ENCODE measurements at places on chromosomes 7 and 10.

DNA sequence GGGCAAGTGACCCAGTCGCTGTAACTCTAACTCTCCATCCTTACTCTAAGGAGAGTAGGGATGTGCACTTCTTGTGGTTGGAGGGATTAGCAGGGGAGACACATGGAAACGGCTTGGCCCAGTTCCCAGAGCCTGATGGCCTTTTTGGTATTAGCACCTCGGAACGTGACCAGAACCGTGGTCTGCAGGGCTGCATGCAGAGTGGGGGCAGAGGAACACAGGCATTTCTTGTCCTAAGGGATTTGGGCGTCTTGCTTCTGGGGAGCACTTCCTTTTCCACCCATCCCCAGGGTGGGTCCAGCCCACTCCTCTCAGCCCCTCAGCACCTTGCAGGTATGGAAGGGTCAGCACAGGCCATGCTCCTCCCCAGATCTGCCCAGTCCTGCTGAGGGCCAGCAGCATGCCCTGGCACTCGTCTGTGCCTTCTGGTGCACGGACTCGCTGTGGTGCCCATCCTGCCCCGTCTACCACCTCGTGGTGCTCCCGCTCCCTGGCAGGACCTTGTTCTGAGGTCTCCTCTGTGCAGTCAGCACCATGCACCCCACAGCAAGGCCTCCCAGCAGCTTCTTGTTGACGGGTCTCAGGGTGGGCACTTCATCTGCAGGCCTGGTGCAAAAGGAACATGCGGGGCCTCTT lies 109.6 kb downstream of the ACTR3B start:
- no peak for DNase-seq

DNA sequence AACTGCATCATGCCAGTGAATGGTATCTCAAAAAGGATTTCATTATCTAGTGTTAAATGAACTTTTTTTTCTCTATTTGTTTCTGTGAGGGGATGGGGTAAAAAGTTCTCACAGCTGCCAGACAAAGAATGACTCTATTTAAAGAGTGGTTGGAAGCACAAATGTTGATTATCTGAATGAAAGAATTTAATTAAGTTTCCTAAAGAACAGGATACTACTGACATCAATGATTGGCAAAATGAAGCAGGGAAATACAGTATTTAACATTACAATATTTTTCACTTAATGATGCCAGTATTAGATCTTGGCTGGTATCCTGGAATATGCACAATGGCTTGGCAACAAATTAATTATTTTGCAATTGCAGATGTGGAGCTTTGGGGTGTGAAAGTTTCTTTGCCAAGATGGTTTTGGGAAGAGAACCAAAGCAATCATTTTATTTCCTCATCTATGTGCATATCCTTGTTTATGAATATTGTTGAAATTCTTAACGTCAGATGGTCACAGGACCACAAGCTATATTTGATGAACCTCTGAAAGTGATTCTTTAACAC lies 336.8 kb downstream of the ARL4A start:
- DNase-seq, result no peak

DNA sequence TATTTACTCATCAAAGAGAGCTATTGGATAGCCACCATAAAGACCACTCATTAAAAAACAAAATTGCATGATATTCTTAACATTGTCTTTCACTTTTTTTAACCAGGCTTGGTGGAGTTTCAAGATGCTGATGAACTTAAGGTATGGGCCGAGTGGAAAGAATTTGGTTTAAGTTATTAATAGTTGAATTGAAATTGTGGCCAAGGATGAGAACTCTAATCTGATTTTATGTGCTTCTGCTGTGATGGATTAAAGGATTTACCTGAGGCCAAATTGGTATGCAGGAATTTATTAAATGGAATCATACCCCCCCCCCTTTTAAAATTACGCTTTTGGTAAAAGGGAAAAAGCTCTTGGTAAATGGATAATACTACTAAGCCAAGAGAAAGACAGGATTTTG lies 33.8 kb upstream of the TOMM7 start:
- no peak for DNase-seq

- no peak for DNase-seq
Observed at GRCh38 chr10:90276894-90277475, 575.6 kb downstream of the KIF20B start.

- no peak for DNase-seq
Observed at GRCh38 chr7:12939694-12940093, 252.3 kb downstream of the ARL4A start.

- no peak for DNase-seq
Observed at GRCh38 chr10:70051848-70052247, 798 bp upstream of the MACROH2A2 start.

- DNase-seq, result no peak
Observed at GRCh38 chr7:94160719-94161435, 156.7 kb upstream of the BET1 start.

DNA sequence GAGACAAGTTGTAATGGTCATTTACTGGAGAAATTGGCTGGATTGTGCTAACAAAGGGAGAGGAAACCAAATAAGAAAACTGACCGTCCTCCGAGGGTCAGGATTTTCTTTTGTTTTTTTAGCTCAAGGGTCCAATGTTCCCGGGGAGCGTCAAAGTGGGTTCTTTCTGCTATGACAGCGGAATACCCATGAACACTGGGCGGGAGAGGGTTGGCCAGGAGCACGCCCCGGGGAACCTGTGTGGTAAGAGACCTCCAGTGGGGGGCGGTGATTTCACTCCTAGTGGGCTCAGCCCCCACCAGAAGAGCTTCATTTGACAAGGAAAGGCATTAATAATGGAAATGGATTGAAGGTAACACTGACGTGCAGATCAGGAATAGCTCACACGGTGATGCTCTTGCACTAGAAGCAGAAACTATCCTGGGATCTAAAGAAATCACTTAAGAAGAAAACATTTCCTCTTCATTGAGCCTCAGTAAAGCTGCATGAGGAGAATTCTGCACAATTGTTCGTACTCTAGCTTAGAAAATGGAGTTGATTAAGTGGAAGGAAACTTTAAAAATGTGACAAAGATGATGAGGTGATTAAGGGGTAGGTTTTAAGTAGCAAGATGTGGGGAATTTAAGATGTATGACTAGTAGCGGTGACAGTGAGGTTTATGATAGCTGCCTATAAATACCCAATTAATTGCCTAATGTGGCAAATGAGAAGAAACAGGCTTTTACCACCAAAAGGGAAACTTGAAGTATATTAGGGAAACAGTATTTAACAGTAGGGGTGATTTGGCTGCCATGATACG lies 627.2 kb downstream of the SUGCT start:
- no peak for DNase-seq

- no peak for DNase-seq
Observed at GRCh38 chr7:107690084-107690483, 29.5 kb downstream of the SLC26A4 start.

GRCh38 chr7:4951903-4952636 lies 6.9 kb downstream of the MMD2 start:
- no peak for DNase-seq

DNA sequence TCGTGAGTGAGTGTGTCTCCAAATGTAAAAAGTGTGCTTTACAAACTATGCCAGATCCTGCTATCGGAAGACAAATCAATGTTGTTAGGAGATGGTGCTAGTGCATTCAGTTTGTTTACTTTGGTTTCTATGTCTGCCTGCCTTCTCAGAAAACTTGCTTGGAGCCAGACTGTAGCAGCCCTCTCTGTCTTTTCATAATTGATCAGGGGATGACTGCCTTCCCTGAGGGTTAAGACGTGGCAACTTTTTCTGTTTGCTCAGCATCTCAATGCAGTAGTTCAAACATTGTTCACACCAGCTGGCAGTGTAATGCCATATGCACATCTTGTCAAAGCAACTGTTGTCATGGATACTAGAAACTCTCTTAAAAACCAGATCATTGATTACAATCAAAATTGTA lies 118.5 kb downstream of the FOXP2 start:
- DNase-seq, result peak; percentile 97

- peak; percentile 38 for DNase-seq
Observed at GRCh38 chr7:158416283-158416933, 171.2 kb downstream of the PTPRN2 start.

GRCh38 chr10:48381971-48382370 lies 75.5 kb downstream of the MAPK8 start:
- DNase-seq, result no peak

GRCh38 chr10:97861097-97861750 lies 11.6 kb downstream of the GOLGA7B start:
- DNase-seq, result peak; percentile 57

DNA sequence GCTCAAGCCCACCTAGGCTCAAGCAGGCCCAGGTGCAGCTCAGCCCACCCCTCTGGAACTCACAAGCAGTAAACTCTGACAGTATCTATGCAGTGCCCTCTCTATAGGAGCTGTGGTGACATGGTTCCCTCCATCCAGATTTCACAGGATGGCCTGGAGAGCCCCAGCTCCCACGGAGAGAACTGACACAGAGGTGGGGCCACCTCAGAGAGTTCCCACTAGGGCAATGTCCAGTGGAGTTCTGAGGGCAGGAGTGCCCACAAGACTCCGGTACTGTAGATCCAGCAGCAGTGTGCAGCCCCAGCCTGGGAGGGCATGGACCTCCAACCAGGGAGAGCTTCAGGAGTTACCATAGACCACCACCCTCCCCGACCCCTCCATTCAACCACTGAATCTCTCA lies 37.3 kb upstream of the CNPY1 start:
- no peak for DNase-seq

- DNase-seq, result no peak
Observed at GRCh38 chr10:118990326-118990725, 39.2 kb upstream of the NANOS1 start.

GRCh38 chr7:134042307-134042706 lies 84.8 kb upstream of the LRGUK start:
- no peak for DNase-seq

GRCh38 chr10:106380706-106381105 lies 783.8 kb downstream of the SORCS1 start:
- no peak for DNase-seq

GRCh38 chr10:43683451-43684291 lies 35.0 kb upstream of the ZNF32 start:
- DNase-seq, result peak; percentile 33

- no peak for DNase-seq
Observed at GRCh38 chr10:22683140-22683389, 31.3 kb downstream of the PIP4K2A start.

GRCh38 chr10:91758303-91759146 lies 39.7 kb upstream of the TNKS2 start:
- DNase-seq, result peak; percentile 88

- DNase-seq, result no peak
Observed at GRCh38 chr10:6034371-6034770, 27.8 kb downstream of the IL2RA start.

DNA sequence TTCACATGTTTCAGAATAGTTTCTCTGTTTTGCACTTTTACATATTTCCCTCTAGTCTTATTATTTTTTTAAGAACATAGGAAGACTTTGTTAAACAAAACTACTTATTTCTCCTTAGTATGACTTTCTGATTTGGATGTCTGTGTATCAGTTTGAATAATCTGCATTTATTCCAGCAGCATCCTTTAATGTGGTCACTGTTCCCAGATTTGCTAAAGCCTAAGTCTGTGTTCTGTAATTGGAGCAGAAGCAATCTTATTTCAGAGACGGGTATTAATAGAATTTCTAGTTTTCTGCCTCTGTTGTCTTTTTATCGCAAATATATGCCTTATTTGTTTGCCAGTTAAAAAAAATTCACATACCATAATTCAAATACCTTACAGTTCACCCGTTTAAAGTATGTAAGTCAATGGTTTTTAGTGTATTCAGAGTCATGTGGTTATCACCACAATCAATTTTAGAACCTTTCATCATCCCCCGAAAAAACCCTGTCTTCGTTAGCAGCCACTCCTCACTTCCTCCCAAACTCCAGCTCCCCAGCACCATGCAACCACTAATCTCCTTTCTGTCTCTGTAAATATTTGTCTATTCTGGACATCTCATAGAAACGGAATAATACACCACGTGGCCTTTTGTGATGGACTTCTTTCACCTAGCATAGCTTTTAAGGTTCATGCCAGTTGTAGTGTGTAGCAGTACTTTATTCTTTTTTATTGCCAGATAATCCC lies 58.7 kb downstream of the INPP5F start:
- peak; percentile 89 for DNase-seq

DNA sequence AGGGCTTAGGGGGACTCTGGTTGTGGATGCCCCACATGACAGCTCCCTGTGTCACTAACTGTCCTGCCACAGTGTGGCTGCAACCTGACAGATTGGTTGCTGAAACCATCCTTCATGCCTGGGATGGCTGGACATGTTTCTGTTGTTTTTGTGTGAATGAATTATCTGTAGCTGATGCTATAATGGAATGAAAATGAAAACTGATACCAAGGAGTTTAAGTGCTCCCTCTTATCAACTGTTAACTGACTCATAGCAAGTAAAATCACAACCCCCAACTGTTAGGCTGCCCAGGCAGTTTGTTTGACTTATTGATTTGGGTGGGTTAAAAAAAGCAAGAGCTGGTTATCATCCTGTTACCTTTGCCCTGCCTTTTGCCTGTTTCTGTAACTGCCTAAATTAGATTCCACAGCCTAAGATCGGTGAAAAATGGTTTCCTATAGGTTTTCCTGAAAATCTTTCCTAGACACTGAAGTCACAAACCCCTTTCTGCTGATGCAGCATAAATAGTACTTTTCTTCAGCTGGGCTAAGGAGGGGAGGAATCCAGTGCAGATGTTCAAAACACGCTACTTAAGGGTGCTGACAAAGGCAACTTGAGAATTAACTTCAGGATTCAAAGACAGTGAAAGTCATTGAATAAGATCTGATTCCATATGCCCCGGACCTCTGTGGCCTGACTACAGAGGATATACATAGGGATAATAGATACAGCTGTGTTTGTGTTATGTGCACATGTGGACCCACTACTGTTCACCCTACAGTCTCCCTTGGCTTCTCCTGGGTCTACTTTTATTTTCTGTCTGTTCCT lies 5.7 kb downstream of the FRAT2 start:
- DNase-seq, result no peak

- DNase-seq, result no peak
Observed at GRCh38 chr7:15628876-15629275, 57.6 kb downstream of the MEOX2 start.

- no peak for DNase-seq
Observed at GRCh38 chr7:156490021-156490800, 150.4 kb upstream of the RNF32 start.

DNA sequence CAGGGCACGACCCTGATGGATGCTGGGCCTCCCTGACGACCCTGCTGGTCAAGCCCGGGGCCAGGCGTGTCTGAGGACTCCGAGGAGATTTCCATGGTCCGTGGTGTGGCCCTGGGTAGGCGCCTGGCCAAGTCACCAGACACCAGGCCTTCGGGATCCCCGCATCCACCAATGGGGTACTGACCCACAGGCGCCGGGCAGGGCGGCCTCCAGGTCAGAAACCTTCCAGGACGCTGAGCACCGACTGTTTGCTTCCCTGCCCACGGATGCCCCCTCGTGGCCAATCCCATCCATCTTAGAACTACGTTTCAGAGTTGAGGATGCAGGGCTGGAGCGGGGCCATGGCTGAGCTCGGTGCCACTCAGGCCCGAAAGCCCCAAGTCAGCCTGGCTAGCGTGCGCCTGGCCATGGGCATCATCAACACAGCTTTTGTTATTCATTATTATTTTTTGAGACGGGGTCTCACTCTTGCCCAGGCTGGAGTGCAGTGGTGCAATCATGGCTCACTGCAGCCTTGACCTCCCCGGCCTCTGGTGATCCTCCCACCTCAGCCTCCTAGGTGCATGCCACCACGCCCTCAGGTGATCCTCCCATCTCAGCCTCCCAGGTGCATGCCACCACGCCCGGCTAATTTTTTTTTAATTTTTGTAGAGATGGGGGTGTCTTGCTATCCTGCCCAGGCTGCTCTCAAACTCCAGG lies 7.1 kb upstream of the AMZ1 start:
- peak; percentile 89 for DNase-seq

- DNase-seq, result no peak
Observed at GRCh38 chr7:35454575-35455385, 200.9 kb upstream of the TBX20 start.

- DNase-seq, result peak; percentile 25
Observed at GRCh38 chr10:126669168-126669567, 1.3 kb downstream of the C10orf90 start.

- no peak for DNase-seq
Observed at GRCh38 chr10:74039561-74040145, 41.7 kb downstream of the VCL start.
